SK-MEL-5 (cell line): ENCODE measurements at places on chromosomes 5 and 9. TPM values are rescaled to one million over a fixed set of nuclear protein-coding genes. Genes with fewer than 3 reads are reported as not detected.

The ARL14EPL gene
- total RNA-seq, result not detected in 2 replicates

The SLC28A3 gene
- not detected in 2 replicates for total RNA-seq

The ELOVL7 gene
- total RNA-seq, result 4.5 and 5.4 TPM in 2 replicates

The OSMR gene
- 39.6 and 47.9 TPM in 2 replicates for total RNA-seq

GRCh38 chr9:86829496-86830046 lies 117.7 kb downstream of the GAS1 start:
- no peak for DNase-seq

DNA sequence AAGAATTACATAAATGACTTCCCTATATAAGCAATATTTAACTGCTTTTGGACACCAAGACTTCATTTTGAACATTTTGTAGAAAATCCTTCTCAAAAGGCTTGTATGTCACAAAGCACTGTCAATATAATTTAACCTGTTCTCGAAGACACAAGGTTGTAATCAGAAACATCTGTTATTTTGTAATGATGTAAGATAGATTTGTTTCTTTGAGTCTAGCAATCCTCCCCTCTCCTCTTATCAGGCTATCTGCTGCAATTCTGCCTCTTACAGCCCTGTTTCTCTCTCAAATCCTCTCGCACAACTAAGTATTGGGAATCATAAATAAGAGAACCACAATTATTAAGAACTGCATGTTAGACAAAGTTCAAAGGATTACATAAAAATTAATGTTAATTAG lies 18.6 kb upstream of the TARS1 start:
- no peak for DNase-seq

GRCh38 chr5:134567641-134568336 lies 42.3 kb downstream of the JADE2 start:
- DNase-seq, result no peak

GRCh38 chr5:100746730-100747129 lies 156.4 kb downstream of the ST8SIA4 start:
- no peak for DNase-seq

DNA sequence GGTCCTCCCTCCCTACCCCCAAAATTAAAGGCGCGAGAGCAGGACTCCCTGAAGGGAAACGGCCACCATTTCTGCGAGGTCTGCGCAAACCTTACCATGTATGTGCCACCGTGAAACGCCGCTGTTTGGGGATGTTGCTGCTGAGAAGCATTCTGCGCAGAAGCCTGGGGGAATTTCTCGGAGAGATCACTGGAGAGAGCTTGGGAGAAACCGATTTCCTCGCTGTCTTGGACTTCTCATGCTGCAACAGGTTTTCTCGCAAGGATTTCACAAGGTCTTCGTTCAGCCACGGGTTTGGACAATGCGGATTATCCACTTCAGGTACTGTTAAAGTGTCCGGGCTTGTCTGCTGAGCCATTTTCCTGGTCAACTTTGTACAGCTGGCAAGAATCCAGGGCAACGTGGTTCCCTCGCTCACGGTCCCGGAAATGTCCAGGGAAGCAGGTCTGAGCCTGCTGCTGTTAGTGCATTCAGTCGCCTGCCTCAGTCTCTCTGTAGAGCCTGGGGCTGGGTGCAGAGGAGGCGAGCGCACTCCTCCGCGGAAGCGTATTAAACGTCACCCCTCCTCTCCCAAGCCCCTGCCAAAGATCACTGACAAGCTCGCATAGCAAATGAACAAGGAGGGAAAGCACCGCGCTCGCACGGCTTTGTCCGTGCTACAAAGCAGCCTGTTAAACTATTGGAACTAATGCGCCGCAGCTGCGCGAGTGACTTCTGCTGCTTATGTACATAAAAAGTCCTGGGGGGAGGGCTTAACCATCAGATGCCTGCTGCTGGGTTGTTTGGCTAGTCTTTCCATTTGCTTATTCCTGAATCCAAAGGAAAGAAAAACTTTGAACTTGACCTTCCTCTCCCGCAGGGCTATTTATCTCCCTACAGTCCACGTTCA lies 125.1 kb downstream of the PDE4D start:
- DNase-seq, result peak; percentile 89

DNA sequence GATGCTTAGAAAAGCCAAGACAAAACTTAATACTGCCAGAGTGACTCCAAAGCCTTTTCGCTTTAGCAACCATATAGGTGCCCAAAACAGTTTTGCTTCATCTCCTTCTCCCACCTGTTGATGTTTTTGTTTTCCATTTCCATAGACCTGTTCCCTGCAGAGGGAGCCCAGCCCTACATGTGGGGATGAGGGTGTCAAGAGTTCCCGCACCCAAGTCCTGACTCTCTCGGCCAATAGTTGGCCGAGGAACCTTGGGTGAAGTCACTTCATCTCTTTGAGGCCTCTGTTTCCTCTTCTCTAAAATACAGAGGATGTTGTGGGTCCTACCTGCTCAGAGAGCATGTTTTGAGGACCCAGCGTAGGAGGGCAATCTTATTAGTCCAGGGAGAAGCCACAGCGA lies 38.5 kb upstream of the LCP2 start:
- DNase-seq, result no peak
